ENCODE measurements at places on chromosomes 4 and X.

DNA sequence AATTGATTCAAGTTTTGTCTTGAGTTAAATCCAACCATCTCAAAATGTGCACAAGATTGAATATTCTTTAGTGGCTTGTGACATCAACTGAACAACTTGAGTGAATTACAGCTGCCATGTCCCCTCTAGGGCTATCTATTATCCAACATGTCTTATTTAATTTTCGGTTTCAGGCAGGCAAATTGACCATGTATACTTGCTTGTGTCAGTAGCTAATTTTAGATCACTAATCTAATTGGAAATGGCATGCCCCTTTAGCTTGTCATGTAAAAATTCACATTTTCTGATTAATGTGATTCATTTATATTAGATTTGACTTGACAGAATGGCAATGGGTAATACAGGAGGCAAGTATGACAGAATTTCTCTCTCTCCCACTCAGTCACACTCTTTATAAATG lies 93.2 kb upstream of the NR0B1 start:
- DNase-seq: no peak

DNA sequence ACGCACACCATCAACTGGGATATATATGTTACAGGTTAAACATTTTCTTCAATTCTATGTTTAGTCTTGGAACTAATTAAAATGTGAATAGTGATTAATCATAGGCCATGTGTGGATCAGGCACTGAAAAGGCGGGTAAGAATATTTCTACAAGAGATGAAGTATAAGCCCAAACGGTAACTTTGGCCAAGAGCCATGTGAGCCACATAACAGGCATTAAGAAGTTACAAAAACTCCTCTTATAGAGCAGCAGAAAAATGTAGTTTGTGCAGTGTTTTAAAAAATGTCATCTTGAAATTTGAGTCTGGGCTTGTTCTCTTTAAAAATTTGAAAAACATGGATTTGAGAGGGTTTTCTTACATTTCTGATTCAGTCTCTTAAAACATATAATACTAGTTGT lies 521.8 kb upstream of the DIPK2B start:
- no peak for DNase-seq

GRCh38 chr4:173038192-173038896 lies 130.3 kb upstream of the GALNT7 start:
- DNase-seq: no peak

GRCh38 chrX:20270562-20270890 lies 3.8 kb upstream of the RPS6KA3 start:
- no peak for DNase-seq

DNA sequence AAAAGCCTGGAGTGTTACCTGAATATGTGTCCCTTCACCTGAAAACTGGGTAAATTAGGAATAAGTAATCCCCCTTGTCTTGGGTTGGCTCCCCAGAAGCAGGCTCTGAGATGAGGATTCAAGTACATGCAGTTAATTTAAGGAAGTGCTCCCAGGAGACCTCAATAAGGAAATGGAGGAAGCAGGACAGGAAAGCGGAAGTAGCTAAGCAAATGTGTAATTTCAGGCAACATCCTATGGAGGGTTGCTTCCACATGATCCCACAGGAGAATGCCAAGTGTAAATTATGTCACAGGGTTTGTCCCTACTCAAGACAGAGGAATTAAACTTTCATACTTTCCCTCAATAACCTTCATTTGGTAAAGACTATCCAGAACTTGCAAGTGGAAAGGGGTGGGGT lies 48.1 kb upstream of the ARHGEF6 start:
- DNase-seq: no peak

DNA sequence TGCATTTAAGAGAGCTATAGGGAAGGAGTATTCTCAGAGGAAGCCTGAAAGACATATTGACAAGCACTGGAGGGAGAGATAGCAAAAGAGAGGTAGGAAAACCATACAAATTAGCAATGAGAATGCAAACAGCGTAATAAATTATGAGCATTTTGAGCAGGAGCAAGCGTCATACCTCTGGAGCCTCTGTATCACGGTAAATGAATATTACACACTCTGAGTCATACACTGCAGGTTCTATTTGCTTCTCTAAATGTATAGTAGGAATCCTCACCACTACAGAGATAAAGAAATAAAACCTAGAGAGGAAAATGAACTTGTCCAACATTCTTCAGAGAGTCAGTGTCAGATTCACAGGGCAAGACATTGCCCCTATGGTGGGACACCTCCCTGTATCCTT lies 46.4 kb upstream of the GABRE start:
- no peak for DNase-seq

GRCh38 chrX:69021141-69021960 lies 143.9 kb downstream of the PJA1 start:
- DNase-seq: no peak

GRCh38 chr4:166146806-166147540 lies 273.9 kb downstream of the TLL1 start:
- DNase-seq: no peak

GRCh38 chr4:159600061-159600460 lies 497.2 kb downstream of the RAPGEF2 start:
- no peak for DNase-seq

- DNase-seq: no peak
Observed at GRCh38 chr4:182823576-182823975, 93.6 kb downstream of the DCTD start.

GRCh38 chr4:29538889-29539646 lies 1181.1 kb upstream of the PCDH7 start:
- no peak for DNase-seq

DNA sequence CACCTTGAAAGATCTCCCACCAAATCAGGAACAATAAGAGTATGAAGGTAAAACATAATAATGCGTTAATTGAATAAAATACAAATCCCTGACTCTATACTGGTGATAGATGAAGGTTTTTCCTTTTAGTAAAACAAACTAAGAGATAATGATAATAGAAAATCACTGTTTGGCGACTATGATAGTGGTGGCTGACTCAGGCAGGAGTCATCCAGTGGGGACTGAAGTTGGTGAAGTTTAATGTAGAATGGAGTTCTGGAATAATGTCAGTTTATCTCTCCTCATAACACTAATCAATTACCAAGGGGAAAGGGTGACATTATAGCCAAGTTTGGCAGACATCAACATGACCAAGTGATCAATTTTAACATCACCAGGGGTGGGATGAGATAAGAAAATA lies 21.3 kb downstream of the ABCG2 start:
- DNase-seq: no peak

GRCh38 chr4:140109292-140109691 lies 44.7 kb downstream of the MAML3 start:
- no peak for DNase-seq

Measured in activated naive CD8-positive, alpha-beta T cell treated with anti-CD3 and anti-CD28 coated beads, Interleukin-2, amount 50 U/mL, for 16 hours (primary cell).